Ascending aorta (tissue), 2 donors: ENCODE measurements at places on chromosomes 11 and 22. TPM values are rescaled to one million over a fixed set of nuclear protein-coding genes. Genes with fewer than 3 reads are reported as not detected.
A peak's percentile ranks its signal among the peaks of the same experiment; 100 is the strongest.

KRTAP5-2 gene
- total RNA-seq = not detected

ESAM gene
- total RNA-seq = 257 TPM

KCNK4 gene
- total RNA-seq = not detected

EFCAB6 gene
- total RNA-seq = 8.6 TPM

TUG1 gene
- total RNA-seq = 46.2 TPM

MEI1 gene
- not detected for total RNA-seq

DNA sequence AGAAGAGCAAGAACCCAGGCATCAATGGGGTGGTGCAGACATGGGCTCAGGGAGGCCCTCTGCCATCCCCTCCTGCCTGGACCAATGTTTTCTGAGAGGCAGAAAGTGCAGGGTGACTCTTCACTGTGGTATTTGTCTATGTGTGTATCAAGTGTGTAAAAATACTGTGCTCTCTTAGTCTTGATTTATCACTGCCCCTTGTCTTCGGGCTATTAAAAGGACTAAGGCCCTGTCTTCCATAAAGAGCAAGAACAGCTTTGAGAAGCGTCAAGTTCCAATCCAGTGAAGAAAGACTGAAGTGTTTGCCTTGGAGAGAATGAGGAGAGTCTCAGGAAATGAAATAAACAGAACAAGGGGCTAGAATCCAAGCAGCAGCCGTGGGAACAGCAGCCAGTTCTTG, 14.4 kb downstream of the PRSS23 start:
- no peaks in the 10 kb centered on the region for H3K27me3 ChIP-seq
- H3K4me3 ChIP-seq = no peak overlapping the region
- no peaks in the 10 kb centered on the region for H3K36me3 ChIP-seq
- no peak for DNase-seq

DNA sequence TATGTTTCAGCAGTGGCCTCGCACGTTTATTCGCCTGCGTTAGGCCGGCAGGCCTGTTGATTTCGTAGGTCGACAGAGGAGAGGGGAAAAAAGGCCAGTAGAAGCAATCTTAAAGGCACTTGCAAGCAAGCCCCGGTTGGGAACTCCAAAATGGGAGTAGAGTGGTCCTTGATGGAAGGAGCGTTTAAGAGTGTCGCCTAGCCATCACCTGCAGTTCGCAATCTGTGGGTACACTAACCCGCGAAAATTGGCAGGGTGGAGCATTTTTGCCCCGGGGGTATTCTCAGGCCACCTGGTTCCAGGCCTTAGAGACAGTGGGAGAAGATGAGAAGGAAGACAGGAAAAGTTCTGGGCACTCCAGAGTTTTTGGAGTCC, 1.1 kb downstream of the EWSR1 start:
- H3K27ac ChIP-seq = peak overlapping the region; percentile 96
- peaks cover 15% of the 10 kb centered on the region for H3K36me3 ChIP-seq
- DNase-seq = no peak
- peak overlapping the region; percentile 76 for H3K4me3 ChIP-seq

DNA sequence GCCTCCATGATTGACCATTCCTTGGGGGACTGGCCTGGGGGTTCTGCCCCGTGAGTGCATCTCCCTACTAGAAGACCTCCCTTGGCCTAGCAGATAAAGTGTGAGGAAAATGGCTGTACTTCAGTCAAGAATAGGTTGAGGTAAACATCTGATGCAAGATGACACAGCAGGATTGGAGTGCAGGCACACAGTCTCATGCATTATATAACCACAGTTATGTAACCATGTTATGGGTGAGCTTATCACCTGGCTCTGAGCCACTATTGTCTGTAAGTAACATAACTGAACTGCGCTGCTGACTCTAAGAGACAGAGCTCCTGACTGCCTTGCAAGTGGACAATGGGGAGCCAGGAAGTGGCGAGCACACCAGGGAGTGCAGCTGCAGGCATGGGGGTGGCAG, 378.7 kb upstream of the ANO5 start:
- no peak for DNase-seq
- H3K4me1 ChIP-seq = no peaks in the 10 kb centered on the region
- H3K27ac ChIP-seq = no peak overlapping the region
- no peaks in the 10 kb centered on the region for H3K27me3 ChIP-seq
- no peaks in the 10 kb centered on the region for H3K36me3 ChIP-seq

DNA sequence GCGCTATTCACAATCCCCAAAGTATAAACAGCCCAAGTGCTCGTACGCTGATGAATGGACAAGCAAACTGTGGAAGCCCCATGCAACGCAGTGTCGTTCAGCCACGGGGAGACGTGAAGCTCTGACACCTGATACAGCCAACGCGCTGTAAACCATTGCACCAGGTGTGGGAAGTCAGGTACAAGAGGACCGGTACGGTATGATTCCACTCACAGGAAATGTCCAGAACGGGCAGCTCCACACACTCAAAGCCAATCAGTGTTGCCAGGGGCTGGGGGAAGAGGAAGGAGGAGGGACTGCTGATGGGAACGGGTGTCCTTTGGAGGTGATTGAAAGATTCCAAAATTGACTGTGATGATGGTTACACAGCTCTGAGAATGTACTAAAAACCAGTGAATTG, 64.5 kb downstream of the BRD1 start:
- H3K27ac ChIP-seq = no peak overlapping the region
- no peaks in the 10 kb centered on the region for H3K36me3 ChIP-seq
- DNase-seq = peak; percentile 49
- no peak overlapping the region for H3K4me3 ChIP-seq

DNA sequence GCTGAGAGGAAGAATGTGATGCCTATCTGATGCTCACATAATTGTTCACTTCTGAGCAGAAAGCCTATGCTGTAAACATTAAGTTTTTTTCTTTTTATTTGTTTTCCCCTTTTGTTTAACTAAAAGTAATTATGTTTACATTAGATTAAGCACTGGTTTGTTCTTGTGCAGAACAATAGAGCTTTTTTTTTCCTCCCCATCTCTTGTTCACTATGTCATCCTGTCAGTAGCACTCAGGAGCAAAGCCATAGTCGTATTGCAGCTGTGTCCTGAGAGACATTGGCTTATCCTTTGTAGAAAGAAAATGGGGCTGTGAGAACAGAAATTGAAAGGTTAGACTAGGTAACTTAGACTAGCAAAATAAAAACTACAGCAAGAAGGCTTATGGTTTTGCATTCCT, 301.8 kb upstream of the RAG2 start:
- no peaks in the 10 kb centered on the region for H3K36me3 ChIP-seq
- H3K27ac ChIP-seq = no peak overlapping the region
- no peaks in the 10 kb centered on the region for H3K27me3 ChIP-seq
- DNase-seq = no peak
- H3K4me3 ChIP-seq = no peak overlapping the region

- no peak for DNase-seq
- no peaks in the 10 kb centered on the region for H3K27me3 ChIP-seq
- no peak overlapping the region for H3K27ac ChIP-seq
- no peaks in the 10 kb centered on the region for H3K36me3 ChIP-seq
- H3K4me1 ChIP-seq = no peaks in the 10 kb centered on the region
Observed at GRCh38 chr11:117074119-117074518, 24.1 kb downstream of the SIK3 start.

- peak within 1 kb of the TSS; percentile 71 for H3K4me3 ChIP-seq
- DNase-seq = peak; percentile 22
- peaks cover 3% of the 10 kb centered on the region for H3K4me1 ChIP-seq
- H3K27me3 ChIP-seq = no peaks in the 10 kb centered on the region
Observed at GRCh38 chr11:73218106-73218829, at the start of gene P2RY2. P2RY2 (plus strand) TSS chr11:73218281; CDS start chr11:73234160, 15,879 bp downstream.

DNA sequence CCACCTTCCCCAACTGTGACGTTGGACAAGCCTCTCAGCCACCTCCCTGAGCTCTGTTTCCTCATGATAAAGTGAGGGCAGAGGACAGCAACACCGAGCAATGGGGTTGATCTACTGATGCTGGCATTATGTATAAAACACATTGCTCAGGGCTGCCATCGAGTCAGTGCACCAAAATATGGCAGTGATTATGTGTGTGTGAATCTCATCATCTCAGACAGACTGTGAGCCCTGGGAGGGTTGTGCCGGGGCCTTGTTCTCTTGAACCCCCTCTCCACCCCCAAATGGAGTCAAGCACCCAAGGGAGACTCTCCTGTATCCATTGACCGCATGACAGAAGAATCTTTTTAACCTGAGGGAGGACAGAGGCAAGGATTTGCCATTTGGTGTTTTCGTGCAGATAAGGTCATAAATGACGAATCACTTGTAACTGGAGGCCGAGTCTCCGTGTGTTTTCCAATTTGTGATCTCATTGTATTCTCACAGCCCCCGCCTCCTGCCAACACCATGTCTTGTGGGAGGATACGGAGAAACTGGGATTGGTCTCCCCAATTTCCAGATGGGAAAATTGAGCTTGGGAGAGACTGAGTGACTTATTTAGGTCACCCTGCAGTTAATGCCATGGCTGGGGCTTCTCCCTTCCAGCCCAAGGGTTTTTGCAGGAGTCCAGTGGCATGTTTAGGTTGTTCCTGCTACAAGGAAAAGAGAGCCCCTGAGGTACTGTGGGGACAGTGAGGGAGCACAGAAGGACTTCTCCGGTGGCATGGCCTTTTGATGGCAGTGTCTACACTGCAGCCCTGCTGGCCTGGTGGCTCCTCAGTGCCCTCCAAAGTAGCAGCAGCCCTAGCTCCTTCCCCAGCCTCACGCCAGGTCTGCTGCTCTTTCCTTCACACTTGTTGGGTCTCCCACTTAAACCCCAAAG, 52.4 kb downstream of the CHRDL2 start:
- H3K27me3 ChIP-seq = no peaks in the 10 kb centered on the region
- no peak overlapping the region for H3K4me3 ChIP-seq
- no peaks in the 10 kb centered on the region for H3K36me3 ChIP-seq
- no peak overlapping the region for H3K27ac ChIP-seq
- peak; percentile 59 for DNase-seq
- H3K4me1 ChIP-seq = peaks cover 15% of the 10 kb centered on the region

GRCh38 chr11:120952461-120953434, 71.2 kb upstream of the TBCEL start:
- no peak for DNase-seq
- no peaks in the 10 kb centered on the region for H3K36me3 ChIP-seq
- no peak overlapping the region for H3K4me3 ChIP-seq
- H3K27me3 ChIP-seq = no peaks in the 10 kb centered on the region
- H3K4me1 ChIP-seq = no peaks in the 10 kb centered on the region

DNA sequence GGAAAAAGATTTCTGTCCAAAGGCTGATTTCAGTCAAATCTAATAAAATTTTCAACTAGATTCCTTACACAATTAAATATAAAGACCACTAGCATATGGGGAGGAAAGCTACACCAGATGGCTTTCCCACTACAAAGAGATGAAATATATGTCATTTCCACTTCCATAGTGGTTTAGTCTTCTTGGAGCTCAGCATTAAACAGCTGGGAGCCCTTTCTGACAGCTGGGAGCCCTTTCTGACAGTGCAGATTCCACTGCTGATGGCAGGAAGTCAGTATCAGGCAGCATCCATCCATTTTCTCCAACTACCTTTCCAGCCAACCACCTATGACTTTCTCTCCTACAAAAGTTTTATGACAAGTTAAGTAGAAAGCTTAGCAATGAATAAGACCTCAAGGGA, 177.9 kb downstream of the RRAS2 start:
- no peaks in the 10 kb centered on the region for H3K27me3 ChIP-seq
- no peak overlapping the region for H3K27ac ChIP-seq
- no peaks in the 10 kb centered on the region for H3K36me3 ChIP-seq
- no peaks in the 10 kb centered on the region for H3K4me1 ChIP-seq
- DNase-seq = no peak

- peak overlapping the region; percentile 60 for H3K27ac ChIP-seq
- H3K27me3 ChIP-seq = no peaks in the 10 kb centered on the region
- H3K4me3 ChIP-seq = no peak overlapping the region
- no peaks in the 10 kb centered on the region for H3K4me1 ChIP-seq
- no peak for DNase-seq
- H3K36me3 ChIP-seq = no peaks in the 10 kb centered on the region
Observed at GRCh38 chr11:57072640-57073039, 83.9 kb downstream of the OR5AK2 start.

GRCh38 chr22:36206255-36206654, 4.6 kb upstream of the APOL4 start:
- no peak overlapping the region for H3K4me3 ChIP-seq
- H3K36me3 ChIP-seq = no peaks in the 10 kb centered on the region
- no peak for DNase-seq

DNA sequence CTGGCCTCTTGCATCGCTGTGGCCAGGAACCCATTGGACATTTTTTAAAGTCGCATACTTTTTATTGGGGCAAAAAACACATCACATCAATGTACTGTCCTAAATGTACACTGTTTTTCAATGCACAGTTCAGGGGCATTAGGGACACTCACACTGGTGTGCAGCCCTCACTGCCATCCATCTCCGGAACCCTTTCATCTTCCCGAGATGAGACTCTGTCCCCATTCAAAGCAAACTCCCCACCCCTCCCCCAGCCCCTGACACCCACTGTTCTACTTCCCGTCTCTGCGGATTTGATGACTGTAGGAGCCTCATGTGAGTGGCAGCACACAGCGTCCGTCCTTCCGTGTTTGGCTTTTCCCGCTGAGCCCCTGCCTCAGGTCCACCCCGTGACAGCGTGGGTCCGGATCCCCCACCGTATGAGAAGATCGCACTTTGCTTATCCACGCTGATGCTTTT, 41.8 kb upstream of the TH start:
- no peak for DNase-seq
- no peaks in the 10 kb centered on the region for H3K36me3 ChIP-seq
- no peaks in the 10 kb centered on the region for H3K27me3 ChIP-seq
- no peak overlapping the region for H3K4me3 ChIP-seq
- no peaks in the 10 kb centered on the region for H3K4me1 ChIP-seq

GRCh38 chr11:65661599-65662246, 993 bp downstream of the RELA start:
- H3K27ac ChIP-seq = peak overlapping the region; percentile 98
- DNase-seq = no peak
- peak overlapping the region; percentile 95 for H3K4me3 ChIP-seq
- H3K36me3 ChIP-seq = peaks cover 43% of the 10 kb centered on the region

DNA sequence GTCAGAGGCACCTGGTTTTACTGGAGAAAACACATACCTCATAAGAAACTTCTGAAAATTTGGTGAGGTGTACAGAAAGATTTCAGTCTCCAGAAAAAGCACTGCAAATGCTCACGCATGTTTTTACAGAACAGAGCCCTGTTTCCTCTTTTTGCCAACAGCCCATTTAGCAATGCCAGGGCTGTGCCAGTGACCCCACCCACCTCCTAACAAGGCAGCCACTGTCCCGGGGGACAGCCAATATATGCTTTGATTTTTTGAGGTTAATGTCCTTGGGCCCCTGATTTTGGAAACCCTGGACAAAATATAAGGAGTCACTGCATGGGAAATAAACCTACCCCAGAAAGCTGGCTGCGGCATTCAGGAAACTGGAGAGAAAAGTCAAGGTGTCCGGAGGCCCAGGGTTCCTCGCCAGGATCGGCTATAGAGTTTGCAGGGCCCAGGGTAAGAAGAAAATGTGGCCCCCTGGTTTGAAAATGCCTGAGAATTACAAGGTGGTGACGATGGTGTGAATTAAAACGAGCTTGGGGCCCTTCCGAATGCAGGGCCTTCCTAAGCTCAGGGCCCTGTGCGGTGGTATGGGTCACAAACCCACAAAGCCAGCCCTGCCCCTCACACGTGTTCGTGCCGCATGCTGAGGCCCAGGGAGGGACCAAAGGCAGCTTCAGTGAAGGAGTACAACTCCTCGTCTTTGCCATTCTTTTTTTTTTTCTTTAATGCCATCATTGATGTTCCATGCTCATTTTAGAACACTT, 71.1 kb upstream of the WNT7B start:
- H3K4me3 ChIP-seq = no peak overlapping the region
- peak overlapping the region; percentile 97 for H3K27ac ChIP-seq
- DNase-seq = peak; percentile 78
- no peaks in the 10 kb centered on the region for H3K36me3 ChIP-seq

- no peak overlapping the region for H3K4me3 ChIP-seq
- H3K36me3 ChIP-seq = peaks cover 34% of the 10 kb centered on the region
- no peak for DNase-seq
- H3K27me3 ChIP-seq = no peaks in the 10 kb centered on the region
- H3K27ac ChIP-seq = no peak overlapping the region
- H3K4me1 ChIP-seq = no peaks in the 10 kb centered on the region
Observed at GRCh38 chr11:199004-199581, 6.2 kb downstream of the SCGB1C1 start.
